Foreskin keratinocyte (primary cell): ENCODE measurements at places on chromosomes 4 and X. TPM values are rescaled to one million over a fixed set of nuclear protein-coding genes. Genes with fewer than 3 reads are reported as not detected.

DNA sequence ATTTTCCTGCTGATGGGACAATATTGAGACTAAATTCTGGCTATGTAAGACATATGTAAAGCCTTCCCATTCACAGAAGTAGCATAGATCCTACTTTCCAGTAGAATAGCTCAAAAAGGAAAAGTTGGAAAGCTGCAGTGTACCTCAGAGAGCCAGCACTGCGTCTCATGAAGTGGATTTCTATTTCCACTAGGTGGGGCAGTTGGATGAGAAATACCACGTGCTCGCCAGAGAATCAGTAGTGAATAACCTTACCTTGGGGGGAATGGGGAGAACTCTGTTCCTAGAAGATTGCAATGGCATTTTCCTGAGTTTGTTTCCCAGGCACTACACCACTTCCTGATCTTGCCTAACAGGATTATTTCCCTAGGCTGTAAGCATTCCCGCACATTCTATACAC, 907.1 kb downstream of the FSTL5 start:
- no peak for DNase-seq

DNA sequence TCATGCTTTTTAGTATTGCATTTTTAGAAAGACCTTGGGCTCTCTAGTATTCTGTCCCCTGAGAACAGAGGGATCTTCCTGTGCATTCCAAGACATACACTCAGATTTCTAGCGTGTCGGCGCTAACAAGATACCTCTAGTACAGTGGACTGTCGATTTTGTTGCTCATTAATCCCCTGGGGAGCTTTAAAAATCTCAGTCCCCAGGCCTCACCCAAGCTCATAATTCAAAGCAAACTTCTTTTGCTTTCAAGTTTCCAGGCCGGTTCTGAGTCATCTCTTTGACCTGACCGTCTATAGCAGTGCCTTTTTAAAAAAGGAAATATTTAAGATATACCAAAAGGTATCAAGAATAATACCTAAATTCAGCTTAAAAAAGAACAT, 137.0 kb downstream of the AMMECR1 start:
- DNase-seq = no peak

DNA sequence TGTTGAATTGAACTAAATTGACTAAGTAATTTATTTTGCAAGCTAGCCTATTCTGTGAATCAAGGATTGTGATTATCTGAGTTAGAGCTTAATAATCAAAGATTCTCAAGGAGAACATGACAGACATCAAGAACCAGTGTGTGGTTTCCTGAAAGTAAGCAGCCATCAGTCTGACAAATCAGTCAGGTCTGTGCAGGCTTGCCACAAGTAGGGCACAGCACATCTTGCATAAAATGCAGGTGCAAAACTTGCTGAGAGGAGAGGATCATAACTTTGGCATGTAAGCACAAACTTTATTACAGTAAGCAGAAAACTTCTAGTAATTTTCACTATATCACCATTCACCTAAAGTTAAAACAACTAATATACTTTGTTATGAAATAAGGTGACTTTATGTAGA, 22.5 kb downstream of the FAM241A start:
- DNase-seq = peak; percentile 79

GRCh38 chr4:41095192-41095872, 119.0 kb downstream of the APBB2 start:
- no peak for DNase-seq

GRCh38 chrX:10326578-10326977, 169.8 kb downstream of the CLCN4 start:
- no peak for DNase-seq

- DNase-seq = no peak
Observed at GRCh38 chrX:15499976-15500375, 631 bp upstream of the BMX start.

DNA sequence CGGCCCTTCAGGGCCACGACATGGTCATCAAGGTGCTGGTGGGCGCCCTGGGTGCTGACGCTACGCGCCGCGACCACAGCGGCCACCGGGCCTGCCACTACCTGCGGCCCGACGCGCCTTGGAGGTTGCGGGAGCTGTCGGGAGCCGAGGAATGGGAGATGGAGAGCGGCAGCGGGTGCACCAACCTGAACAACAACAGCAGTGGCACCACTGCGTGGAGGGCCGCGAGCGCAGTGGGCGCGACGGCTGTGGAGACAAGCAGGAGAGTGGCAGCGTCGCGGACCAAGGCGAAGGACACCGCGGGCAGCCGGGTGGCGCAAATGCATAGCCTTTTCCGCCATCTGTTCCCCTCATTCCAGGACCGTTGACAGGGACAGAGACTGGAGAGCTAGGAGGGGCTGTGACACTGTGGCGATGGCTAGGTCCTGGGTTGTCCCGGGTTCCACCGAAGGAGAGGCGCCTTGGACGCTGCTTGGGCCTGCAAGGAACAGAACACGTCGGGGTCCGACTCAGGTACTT, 919 bp downstream of the SOWAHD start:
- DNase-seq = no peak

DNA sequence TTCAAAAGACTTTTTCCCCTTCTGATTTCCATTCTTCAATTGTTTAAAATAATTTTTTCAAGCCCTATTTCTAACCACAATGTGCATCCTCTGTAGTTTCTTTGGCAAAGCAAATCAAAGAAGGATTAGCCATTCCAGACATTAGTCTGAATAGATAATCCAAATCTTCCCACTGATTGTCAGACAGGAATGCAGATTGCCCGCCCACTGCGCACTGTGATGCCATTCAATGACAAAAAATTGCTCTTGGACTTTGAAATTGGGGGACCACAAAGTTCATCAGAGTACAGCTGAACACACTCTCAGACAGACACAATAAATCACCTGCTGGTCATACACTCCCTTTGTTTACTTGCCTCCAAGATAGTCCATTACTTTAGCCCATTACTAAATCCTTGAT, 216.5 kb upstream of the DKK2 start:
- DNase-seq = no peak

GRCh38 chrX:153334654-153335295, 822 bp downstream of the ZNF275 start:
- no peak for DNase-seq

- DNase-seq = no peak
Observed at GRCh38 chr4:169050284-169050683, 40.2 kb upstream of the CBR4 start.

- no peak for DNase-seq
Observed at GRCh38 chrX:37608156-37608555, 36.7 kb downstream of the LANCL3 start.

GRCh38 chrX:110846071-110846470, 50.5 kb upstream of the CHRDL1 start:
- DNase-seq = no peak

GRCh38 chrX:125810856-125811255, 355.2 kb downstream of the DCAF12L2 start:
- no peak for DNase-seq

DNA sequence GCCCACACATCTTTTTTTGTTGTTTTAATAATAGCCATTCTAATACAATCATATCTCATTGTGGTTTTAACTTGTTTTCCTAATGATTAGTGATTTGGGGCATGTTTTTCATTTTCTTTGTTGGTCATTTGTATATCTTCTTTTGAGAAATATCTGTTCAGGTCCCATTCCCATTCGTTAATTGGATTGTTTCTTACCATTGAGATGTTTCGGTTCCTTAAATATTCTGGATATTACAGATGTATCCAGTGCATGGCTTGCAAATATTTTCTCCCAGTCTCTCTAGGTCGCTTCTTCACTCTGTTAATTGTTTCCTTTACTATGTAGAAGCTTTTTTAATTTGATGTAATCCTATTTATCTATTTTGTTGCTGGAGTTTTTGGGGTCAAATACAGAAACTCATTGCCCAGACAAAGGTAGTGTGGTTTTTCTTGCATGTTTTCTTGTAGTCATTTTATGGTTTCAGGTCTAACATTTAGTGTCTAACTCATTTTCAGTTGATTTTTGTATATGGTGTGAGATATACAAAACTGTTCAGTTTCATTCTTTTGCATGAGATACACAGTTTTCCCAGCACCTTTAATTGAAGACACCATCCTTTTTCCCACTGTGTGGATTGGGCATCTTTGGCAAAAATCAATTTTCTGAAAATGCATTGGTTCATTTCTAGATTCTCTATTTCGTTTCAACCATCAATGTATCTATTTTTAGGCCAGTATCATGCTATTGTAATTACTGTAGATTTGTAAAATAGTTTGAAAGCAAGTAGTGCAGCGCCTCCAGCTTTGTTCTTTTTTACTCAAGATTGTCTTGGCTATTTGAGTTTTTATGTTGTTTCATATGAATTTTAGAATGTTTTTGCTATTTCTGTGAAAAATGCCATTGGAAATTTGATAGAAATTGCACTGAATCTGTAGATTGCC, 195.9 kb downstream of the SCFD2 start:
- no peak for DNase-seq

- DNase-seq = no peak
Observed at GRCh38 chr4:87012265-87012953, 77.6 kb downstream of the AFF1 start.

The UGT2B10 gene
- not detected in 2 replicates for total RNA-seq
